ENCODE measurements at places on chromosomes 6 and 20.

DNA sequence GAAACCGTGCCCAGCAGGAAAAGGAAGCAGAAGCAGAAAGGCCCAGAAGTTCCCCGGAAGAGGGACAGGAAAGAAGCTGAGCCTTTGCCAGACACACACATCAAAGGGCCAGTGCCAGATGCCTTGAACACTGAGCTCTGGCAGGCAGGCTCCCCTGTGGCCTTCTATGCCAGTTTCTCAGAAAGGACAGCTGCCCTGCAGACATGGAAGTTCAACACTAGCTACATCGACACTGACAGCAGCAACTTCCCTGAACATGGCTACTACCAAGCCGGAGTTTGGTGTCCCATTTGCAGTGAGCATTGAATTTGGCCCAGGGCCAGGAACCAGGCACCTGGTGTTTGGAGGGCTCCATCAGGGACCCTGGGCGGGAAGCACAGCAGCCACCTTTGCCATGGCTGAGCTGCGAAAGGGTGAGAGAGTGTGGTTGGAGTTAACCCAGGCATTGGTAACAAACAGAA lies 8.0 kb upstream of the RAET1E start:
- DNase-seq, result no peak

DNA sequence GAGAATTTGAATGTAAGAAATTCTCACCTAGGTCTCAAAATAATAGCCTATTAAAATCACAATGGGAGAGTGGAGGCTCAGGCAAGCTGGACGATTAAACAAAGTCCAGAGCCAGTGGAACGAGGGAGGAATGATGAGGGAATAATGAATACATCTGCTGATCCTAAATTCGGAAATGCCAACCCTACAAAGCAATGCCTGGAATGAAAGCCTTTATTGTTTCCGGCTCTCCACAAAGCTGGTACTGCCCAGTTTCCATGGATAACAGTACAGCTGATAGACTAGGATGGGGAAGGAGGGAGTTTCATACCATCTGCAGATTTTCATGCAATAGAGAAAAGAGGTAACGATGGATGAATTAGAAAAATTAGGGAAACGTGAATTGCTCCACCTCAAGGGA lies 356.1 kb downstream of the CBLN4 start:
- DNase-seq, result no peak

DNA sequence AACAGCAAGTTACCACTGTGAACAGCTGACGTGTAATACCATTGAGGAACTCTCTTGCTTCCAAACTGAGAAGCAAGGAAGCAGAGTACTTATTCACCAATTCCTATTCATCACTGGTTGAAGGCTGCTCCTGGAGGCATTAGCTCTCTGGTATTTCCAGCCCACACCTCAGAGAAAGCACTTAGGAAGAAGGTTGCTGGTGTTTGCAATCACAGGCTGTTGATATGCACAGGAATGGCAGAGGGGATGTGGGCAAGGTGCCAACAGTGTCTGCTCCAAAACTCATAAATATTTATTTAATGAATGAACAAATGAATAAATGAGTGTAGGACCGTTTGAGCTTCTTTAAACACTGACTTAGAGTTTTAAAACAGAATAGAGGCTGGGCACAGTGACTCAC lies 6.9 kb upstream of the RRBP1 start:
- no peak for DNase-seq

GRCh38 chr6:107658920-107659865 lies 164.9 kb downstream of the SCML4 start:
- no peak for DNase-seq

DNA sequence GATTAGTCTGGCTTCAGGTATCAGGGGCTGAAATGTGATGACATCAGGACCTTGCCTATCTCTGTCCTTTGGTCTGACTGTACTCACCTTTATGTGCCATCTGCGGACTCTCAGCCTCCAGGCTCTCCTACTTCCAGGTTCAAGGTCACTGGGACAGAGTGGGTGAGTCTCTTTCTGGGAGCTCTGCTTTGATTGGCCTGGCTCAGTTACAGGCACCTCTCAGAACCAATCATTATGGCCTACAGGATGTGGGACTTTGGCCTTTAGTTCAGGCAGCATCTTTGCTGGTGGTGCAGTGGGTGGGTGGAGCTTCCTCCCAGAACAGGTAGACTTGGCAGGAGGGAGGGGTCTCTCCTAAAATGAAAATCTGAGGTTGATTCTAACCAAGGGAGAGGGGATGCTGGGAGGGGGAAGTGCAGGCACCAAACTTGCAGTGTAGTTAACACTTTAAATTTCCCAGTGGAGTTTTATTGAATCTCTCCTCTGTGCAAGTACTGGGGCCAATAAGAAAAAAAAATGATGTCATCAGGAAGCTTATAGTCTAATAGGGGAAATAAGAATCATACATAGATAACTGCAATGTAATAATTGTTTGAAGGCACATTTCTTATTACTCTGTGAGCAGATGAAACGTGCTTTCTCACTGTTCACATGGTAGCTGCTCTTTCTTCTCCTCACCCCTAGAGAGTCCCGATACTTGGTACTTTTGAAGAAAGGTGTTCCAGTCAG lies 53.4 kb downstream of the SLC24A3 start:
- no peak for DNase-seq

- no peak for DNase-seq
Observed at GRCh38 chr6:170075659-170076223, 215.1 kb downstream of the DLL1 start.

GRCh38 chr20:23603321-23603720 lies 2.4 kb downstream of the CST9 start:
- no peak for DNase-seq

DNA sequence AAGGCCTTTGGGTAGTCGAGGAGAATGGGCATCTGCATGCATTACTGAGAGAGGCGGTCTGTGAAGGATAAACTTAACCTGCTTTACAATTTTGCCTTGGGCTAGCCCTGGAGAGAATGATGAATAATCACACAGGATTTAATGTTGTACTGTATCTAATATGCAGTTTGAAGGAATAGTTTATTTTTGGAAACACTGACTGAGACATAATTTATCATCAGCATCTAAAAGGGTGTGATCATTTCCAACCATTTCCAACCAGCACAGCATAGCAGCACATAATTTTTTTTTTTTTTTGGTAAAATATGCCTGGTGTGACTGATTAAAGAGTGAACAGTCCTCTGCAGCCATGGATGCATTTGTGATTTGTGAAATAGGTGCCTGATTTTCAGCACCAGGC lies 519.5 kb downstream of the PHF3 start:
- DNase-seq, result no peak

- DNase-seq, result no peak
Observed at GRCh38 chr20:25064561-25065071, 6.7 kb upstream of the ACSS1 start.

GRCh38 chr20:63580796-63581461 lies 6.9 kb upstream of the HELZ2 start:
- DNase-seq, result no peak

DNA sequence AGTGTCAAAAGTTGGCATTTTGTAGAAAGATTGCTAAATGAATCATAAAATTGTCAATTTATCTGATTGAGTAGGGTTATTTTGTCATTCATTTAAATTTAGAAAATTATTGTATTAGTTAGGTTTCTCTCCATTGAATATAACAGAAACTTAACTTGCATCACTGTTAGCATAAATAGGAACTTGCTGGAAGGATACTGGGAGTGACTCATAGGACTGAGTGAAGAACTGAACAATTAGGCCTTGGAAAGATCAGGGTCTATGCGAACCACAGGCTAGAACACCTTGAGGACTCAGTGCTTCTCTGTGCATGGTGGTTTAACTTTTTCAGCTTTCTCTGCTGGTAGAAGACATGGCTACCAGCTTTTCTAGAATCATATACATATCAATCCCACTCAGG lies 67.7 kb upstream of the IFNGR1 start:
- no peak for DNase-seq

- no peak for DNase-seq
Observed at GRCh38 chr6:16758163-16758975, 2.9 kb downstream of the ATXN1 start.

DNA sequence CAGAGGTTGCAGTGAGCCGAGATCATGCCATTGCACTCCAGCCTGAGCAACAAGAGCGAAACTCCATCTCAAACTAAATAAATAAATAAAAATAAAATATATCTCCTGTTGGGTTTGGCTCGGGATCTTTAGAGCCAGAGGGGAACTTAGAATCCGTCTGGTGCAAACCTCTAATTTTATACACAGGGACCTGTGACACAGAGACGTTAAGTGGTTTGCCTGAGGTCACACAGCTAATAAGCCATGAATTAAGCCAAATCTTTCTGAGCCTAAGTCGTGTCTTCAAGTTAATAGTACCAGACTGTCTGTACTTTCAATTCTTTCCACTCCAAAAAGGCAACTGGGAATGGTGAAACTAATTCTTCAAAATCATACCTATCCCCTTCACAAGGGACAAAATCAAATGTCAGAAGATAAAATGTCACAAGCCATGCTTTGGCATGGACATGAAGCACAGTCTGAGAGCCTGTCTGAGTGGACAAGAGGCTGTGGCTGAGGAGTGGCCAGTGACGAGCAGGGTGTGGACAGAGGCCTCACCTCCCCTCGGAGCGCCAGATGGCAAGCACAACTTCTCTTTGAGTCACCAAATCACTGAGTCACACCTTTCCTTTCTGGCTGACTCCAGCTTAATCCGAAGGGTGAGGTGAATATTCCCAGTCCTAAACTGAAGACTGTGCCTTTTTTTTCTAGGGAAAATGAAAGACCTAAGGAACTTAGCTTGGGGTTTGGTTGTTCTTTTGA lies 177.4 kb downstream of the TFAP2A start:
- no peak for DNase-seq

DNA sequence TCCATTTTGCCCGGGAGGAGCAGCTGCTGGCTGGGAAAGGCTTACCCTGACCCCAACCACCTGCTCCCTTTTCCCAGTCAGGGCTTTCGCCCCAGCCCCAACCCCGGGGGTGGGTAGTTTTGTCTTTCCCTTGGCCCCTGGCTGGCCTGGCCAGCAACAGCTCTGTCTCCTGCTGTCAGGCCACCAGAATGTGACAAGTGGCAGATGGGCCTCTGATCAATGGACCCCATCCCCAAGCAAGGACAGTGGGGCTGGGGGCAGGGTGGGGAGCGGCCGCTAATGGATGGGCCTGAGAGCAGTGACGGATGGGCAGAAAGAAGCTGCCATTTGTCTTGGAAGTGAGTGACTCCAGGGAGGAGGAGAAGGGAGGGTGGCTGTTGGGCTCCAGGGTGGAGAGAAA lies 121.6 kb downstream of the DHX35 start:
- no peak for DNase-seq

GRCh38 chr20:57394121-57395082 lies 3.2 kb downstream of the RBM38 start:
- DNase-seq, result no peak

DNA sequence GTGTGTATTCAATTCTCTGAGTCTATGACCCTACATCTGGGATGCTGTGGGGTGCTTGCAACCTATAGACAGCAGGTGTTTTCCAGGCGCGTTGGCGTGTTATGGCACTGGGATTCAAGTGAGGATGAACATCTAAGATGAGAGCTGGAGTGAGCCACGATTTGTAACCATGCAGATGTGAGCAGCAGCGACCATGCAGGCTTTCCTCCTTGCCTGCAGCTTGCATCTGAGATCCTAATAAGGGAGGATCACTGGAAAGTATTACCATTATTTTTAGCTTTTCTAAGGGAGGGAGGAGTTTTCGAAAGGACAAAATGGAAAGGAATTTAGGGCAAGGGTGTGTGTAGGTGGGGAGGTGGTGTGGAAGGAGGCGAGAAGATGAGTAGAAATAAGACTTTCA lies 216.7 kb downstream of the ATXN1 start:
- DNase-seq, result no peak

GRCh38 chr6:156511570-156511969 lies 265.6 kb upstream of the ARID1B start:
- DNase-seq, result no peak

DNA sequence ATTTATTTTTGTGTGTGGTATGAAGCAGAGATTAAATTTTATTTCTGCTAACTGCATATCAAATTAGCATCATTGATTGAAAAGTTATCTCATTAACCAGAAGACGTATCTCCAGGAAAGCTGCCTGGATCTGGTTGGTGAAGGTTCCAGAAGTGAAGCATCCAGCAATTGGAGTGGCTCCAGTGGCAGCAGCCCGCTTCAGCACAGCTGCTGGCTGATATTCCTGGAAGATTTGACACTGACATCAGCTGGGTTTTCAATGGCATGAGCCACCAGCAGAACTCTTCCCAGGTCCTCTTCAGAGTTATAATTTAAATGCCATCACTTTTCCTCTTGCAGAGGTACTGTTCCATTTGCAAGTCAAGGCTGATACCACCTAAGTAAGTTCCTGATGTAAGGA lies 363.5 kb downstream of the BCKDHB start:
- no peak for DNase-seq

DNA sequence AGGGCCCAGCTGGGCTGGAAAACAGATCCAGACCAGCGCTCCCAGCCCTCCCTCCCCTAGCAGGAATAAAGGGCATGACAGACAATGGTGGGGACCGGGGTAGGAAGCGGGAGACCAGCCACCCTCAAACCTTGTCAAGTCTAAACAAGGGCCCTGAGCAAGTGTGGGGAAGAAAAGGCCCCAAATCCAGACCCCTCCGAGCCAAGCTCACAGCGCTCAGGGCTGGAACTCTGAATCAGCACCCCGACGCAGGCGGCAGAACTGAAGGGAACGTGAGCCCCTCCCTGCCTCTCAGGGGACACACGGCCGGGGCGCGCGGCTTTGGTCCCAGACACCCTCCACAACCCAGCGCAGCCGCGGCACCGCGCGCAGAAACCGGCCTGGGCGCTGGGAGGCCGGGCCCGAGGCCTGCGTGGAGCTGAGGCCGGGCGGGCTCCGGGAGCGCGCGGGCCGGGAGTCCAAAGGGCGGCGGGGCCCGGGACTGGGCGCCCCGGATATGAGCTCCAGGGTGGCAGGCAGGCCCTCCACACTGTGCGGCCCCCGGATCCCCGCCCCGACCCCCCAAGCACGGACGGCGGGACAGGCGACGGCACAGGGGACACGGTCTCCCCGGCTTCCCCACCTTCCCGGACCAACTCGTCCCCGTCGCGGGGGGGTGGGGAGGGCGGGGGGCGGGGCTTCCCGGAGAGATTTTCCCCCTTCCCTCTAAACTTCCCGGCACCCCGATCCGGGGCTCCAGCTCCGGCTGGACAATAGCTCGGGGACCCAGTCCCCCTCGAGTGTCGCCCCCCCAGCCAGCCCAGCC lies 641 bp downstream of the TEAD3 start:
- DNase-seq, result no peak

GRCh38 chr20:35145141-35145564 lies 2.0 kb downstream of the EDEM2 start:
- no peak for DNase-seq

- no peak for DNase-seq
Observed at GRCh38 chr6:31791324-31792089, 4.0 kb downstream of the VARS1 start.

GRCh38 chr6:99613705-99614429 lies 7.2 kb downstream of the PRDM13 start:
- no peak for DNase-seq

- no peak for DNase-seq
Observed at GRCh38 chr20:7691647-7692269, 248.5 kb downstream of the HAO1 start.

All from esophagus squamous epithelium (tissue), 5 donors.